Testis (tissue), 5 donors: ENCODE measurements at places on chromosomes 13 and 19. TPM values are rescaled to one million over a fixed set of nuclear protein-coding genes. Genes with fewer than 3 reads are reported as not detected.

DNA sequence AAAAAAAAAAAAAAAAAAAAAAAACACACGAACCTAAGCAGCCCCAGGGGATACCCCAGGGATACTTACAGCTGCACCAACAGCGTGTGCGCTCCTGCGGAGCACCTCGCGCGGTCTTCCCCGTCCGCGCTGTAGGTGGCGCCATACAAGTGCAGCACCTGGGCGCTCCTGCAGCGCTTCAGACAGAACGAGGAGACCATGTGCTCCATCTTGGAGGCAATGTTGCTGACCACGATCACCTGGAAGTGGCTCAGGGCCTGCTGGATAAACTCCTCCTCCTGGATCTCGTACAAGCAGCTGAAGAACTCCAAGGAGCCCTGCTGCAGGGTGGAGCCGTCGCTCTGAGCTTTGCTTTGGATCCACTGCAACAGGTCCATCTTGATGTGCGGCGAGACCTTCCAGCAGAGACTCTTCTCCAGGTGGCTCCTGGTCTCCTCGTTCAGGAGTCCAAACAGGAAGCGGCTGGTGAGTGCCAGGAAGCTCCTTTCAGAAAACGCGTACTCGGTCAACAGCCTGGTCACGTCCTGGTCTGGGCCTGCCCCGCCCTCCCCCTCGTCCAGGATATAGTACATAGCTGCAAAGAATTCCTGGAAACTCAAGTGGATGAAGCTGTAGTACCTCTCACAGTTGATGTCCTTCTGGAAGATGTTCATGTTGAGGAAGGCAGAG is 14.5 kb downstream of the NLRP12 start:
- H3K36me3 ChIP-seq: no peaks in the 10 kb centered on the region
- H3K4me3 ChIP-seq: no peak overlapping the region
- no peak for DNase-seq
- no peak overlapping the region for H3K27ac ChIP-seq
- H3K27me3 ChIP-seq: no peaks in the 10 kb centered on the region

GRCh38 chr19:10508036-10508435 is 4.9 kb upstream of the KEAP1 start:
- peaks cover 4% of the 10 kb centered on the region for H3K4me1 ChIP-seq
- H3K27me3 ChIP-seq: no peaks in the 10 kb centered on the region
- H3K4me3 ChIP-seq: no peak overlapping the region
- no peak overlapping the region for H3K27ac ChIP-seq
- H3K36me3 ChIP-seq: no peaks in the 10 kb centered on the region

- H3K36me3 ChIP-seq: no peaks in the 10 kb centered on the region
- no peak overlapping the region for H3K4me3 ChIP-seq
- H3K4me1 ChIP-seq: peaks cover 13% of the 10 kb centered on the region
Measured at GRCh38 chr19:14361824-14362223, 19.4 kb upstream of the ADGRE5 start.

- no peak for DNase-seq
- H3K4me1 ChIP-seq: no peaks in the 10 kb centered on the region
- no peaks in the 10 kb centered on the region for H3K36me3 ChIP-seq
- no peaks in the 10 kb centered on the region for H3K27me3 ChIP-seq
- no peak overlapping the region for H3K27ac ChIP-seq
Measured at GRCh38 chr19:47356900-47357299, 7.8 kb downstream of the DHX34 start.

GRCh38 chr13:79549355-79550106 is 68.6 kb downstream of the NDFIP2 start:
- no peak overlapping the region for H3K27ac ChIP-seq
- no peaks in the 10 kb centered on the region for H3K4me1 ChIP-seq
- no peak overlapping the region for H3K4me3 ChIP-seq
- H3K27me3 ChIP-seq: no peaks in the 10 kb centered on the region

DNA sequence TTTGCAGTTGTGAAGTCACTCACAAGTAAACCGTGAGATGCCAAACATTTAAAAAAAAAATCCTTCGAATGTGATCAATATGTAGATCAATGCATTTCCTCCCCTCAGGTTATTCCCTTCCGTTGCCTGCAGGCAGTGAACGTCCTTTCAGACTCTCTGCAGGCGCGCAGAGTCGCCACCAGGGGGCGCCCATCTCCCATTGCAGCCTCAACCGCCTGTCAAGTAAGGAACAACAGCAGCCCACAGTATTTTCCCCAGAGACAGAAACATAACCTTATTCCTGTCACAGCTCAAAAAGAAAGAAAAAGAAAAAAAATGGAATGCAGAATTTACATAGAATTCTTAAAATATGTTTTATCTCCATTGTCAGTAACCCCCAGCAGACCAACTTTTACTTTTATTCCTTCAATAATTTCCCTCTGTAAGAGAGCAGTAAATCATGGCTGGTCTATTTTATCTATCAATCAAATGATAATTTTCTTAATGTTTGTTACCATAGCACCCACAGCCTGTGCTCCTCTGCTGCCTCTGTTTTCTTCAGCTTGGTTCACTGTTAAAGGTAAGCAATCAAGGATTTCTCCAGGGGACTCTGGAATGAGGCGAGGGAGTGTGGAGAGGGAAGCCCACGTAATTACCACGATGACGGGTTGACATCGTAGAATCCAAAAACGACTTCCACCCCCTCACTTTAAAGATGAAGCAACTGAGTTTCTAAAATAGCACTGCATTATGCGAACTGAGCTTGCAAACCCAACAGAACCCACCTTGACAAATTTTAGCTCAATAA is 637.6 kb upstream of the ARGLU1 start:
- H3K4me3 ChIP-seq: no peak overlapping the region
- no peaks in the 10 kb centered on the region for H3K36me3 ChIP-seq
- H3K27ac ChIP-seq: no peak overlapping the region
- H3K4me1 ChIP-seq: no peaks in the 10 kb centered on the region

GRCh38 chr19:37914908-37915307 is 7.9 kb downstream of the SIPA1L3 start:
- H3K4me3 ChIP-seq: no peak overlapping the region
- no peaks in the 10 kb centered on the region for H3K4me1 ChIP-seq
- no peak for DNase-seq
- H3K27me3 ChIP-seq: no peaks in the 10 kb centered on the region
- H3K36me3 ChIP-seq: no peaks in the 10 kb centered on the region

DNA sequence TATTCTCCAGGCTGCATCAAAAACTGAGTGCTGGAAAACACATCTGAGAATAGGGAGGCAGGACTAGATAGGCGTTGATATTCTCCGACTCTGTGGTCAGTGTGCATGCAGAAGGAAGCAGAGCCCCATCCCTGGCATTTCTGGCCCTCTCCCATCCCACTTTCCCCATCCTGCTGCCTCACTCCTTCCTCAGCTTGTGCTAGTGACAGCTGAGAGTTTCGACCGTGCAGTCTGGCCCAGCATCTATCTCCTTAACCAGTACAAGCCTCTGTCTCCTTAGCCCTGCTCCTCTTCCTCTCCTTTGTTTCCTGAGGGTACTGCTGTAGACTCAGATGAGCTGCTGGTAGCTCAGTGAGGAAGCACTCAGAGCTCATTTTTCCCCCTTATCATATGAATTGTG is 163.2 kb downstream of the SUCLA2 start:
- no peaks in the 10 kb centered on the region for H3K36me3 ChIP-seq
- no peak overlapping the region for H3K27ac ChIP-seq
- DNase-seq: no peak

GRCh38 chr13:86760620-86761019 is 910.6 kb upstream of the SLITRK5 start:
- DNase-seq: no peak
- no peaks in the 10 kb centered on the region for H3K36me3 ChIP-seq
- H3K4me3 ChIP-seq: no peak overlapping the region
- no peak overlapping the region for H3K27ac ChIP-seq
- no peaks in the 10 kb centered on the region for H3K27me3 ChIP-seq

DNA sequence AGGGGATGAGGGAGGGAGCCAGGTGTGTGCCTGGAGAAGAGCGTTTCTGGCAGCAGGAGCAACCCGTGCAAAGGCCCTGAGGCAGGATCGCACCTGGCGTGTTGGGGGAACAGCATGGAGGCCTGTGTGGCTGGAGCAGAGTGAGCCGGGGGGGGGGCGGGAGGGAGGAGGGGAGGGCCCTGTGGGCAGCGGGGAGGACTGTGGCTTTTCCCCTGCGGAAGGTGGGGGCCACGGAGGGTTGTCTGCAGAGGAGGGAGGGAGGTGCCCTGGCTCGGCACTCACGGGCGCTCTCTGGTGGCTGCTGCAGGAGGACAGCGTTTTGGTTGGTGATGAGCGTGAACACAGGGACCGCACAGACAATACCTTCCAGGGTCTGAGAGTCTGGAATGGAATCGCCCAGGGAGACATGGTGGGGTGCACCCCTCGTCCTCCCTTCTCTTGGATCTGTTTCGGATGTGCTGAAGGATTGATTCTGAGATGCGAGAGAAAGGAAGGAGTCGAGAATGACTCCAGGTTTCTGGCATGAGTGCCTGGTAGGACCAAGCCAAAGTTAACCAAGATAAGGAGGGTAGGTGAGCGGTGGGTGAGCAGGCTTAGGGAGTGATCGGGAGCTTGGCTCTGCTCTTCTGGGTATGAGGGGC is 6.5 kb downstream of the RAB11B start:
- H3K27ac ChIP-seq: no peak overlapping the region
- H3K4me1 ChIP-seq: peaks cover 52% of the 10 kb centered on the region
- no peaks in the 10 kb centered on the region for H3K27me3 ChIP-seq
- DNase-seq: peak; percentile 68

DNA sequence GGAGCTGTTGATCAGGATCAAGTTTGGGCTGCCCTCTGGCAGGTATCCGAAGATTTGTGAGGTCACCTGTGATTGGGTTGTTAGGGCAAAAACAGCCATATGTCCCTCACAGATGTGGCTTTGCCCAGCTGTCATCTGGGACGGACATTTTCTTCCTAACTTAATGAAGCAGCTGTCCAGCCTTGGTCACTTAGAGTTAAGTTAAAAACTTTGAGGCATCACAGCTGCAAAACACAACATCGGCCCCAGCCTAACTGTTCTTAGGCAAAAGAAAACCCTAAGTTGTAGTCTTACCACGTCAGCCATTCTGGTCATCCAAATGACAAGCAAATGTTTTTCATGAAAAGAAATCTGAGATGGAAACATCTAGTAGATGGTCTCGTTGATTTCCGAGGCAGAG is 318.4 kb downstream of the DCLK1 start:
- no peak overlapping the region for H3K4me3 ChIP-seq
- no peaks in the 10 kb centered on the region for H3K4me1 ChIP-seq
- no peaks in the 10 kb centered on the region for H3K27me3 ChIP-seq

DNA sequence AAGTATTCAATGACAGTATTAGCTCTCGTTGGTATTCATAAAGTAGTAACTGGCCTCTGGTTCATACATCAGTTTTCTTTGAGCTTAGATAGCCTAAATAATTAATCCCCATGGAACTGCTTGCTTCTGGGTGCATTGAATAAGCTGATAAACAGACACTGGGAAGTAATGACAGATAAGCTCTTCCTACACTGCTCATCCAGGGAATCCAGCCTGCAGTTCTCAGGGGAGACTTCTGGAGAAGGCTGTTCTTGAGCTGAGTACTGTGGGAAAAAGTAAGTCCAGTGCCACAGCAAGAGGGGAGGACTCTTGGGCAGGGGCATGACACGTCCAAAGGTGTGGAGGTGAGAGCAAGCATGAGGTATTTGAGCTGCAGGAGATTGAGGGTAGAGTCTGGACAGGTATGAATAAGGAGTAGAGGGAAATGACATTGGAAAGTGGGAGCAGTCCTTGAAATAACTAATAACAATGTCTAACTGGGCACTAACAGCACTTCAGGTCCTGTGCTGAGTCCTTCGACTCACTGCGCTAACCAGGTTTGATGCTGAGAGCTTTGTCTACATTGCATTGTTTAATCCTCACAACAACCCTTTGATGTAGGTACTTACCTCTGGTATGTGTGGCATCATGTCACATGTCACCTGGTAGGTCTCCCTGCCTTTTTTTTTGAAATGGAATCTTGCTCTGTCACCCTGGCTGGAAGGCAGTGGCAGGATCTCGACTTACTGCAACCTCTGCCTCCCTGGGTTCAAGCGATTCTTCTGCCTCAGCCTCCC is 7.2 kb downstream of the GARRE1 start:
- H3K27ac ChIP-seq: no peak overlapping the region
- H3K36me3 ChIP-seq: no peaks in the 10 kb centered on the region
- H3K27me3 ChIP-seq: no peaks in the 10 kb centered on the region
- peaks cover 5% of the 10 kb centered on the region for H3K4me1 ChIP-seq
- no peak for DNase-seq

DNA sequence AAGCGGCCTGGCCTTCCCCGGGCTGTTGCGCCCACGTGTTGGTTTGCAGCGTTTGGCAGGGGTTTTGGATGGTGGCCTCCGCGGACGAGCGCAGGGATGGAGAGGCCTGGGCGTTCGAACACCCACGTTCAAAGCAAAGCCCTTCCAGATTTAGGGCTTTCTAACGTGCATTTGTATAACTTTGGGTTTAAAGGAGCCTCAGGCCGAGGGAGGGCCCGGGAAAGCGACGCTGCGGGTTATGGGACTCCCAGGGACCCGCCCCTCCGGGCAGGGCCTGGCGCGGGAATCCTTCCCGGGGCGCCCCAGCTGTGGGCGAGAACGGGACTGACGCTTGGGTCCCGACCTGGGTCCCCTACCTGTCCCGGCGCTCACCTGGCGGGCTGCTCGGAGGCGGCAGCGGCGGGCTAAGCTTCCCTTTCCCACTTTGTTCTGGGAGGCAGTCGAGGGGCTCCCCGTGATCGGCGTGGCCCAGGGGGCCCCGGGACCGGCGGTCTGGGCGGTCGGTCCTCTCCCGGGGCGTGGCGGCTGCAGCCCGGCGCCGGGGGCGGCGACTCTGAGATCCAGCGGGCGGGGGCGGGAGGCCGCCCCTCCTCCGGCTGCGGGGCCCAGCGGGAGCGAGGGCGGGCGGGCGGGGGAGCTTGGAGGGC is at the start of gene FBXO17:
FBXO17 (minus strand) TSS at position 529 of the 647 bp plus-strand sequence. CDS start 25,423 bp downstream, outside the sequence.
- H3K27me3 ChIP-seq: no peaks in the 10 kb centered on the region
- peak; percentile 49 for DNase-seq
- peak within 1 kb of the TSS; percentile 76 for H3K4me3 ChIP-seq
- H3K4me1 ChIP-seq: peaks cover 4% of the 10 kb centered on the region
- no peaks in the 10 kb centered on the region for H3K36me3 ChIP-seq
- H3K27ac ChIP-seq: peak within 1 kb of the TSS; percentile 90

DNA sequence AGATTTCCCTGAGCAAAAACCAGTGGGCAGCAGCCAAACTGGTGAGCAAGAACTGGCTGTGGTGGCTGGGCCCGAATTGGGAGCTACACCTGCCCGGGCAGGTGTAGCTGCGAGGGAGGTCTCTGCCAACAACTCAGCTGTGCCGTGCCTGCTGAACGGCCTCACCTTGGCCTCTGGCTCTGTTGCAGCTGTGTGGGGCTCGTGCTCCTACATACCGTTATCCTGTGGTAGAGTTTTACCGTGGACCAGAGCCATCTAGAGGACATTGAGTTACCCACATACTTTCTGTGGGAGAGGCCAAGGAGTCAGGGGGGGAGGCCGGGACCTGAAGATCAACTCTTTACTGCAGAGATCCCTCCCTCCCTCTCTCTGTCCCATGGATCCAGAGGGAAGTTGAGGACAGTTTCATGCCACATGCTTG is 113.2 kb downstream of the TM9SF2 start:
- H3K27ac ChIP-seq: no peak overlapping the region
- H3K36me3 ChIP-seq: no peaks in the 10 kb centered on the region
- DNase-seq: peak; percentile 53
- no peak overlapping the region for H3K4me3 ChIP-seq
- peaks cover 10% of the 10 kb centered on the region for H3K4me1 ChIP-seq

GRCh38 chr19:1529430-1529816 is 5.5 kb downstream of the PLK5 start:
- H3K36me3 ChIP-seq: no peaks in the 10 kb centered on the region
- no peaks in the 10 kb centered on the region for H3K27me3 ChIP-seq
- H3K4me1 ChIP-seq: no peaks in the 10 kb centered on the region
- no peak overlapping the region for H3K27ac ChIP-seq
- H3K4me3 ChIP-seq: no peak overlapping the region
- no peak for DNase-seq

The CEACAM7 gene
- total RNA-seq: 0.19 TPM

The CSNK1A1L gene
- 6.9 TPM for total RNA-seq

The GZMM gene
- total RNA-seq: 1.4 TPM

The IGLON5 gene
- total RNA-seq: 16.0 TPM

The ARHGAP33 gene
- 133 TPM for total RNA-seq

The F2RL3 gene
- 6.9 TPM for total RNA-seq

The CYP4F2 gene
- 4.1 TPM for total RNA-seq
